ENCODE measurements at places on chromosomes 5 and 9. TPM values are rescaled to one million over a fixed set of nuclear protein-coding genes. Genes with fewer than 3 reads are reported as not detected.

Gene NELFB
- total RNA-seq, result 71.4 TPM

Gene GLIPR2
- 30.1 TPM for total RNA-seq

Gene SPATA31C1
- not detected for total RNA-seq

Gene EPB41L4B
- total RNA-seq, result 1.5 TPM

Gene PCDHAC1
- not detected for total RNA-seq

Gene NCS1
- total RNA-seq, result 23.5 TPM

Gene PCDHB2
- 0.11 TPM for total RNA-seq

Gene PCDHA5
- total RNA-seq, result not detected

Gene PDZD2
- total RNA-seq, result 0.05 TPM

Gene IQGAP2
- total RNA-seq, result 28.3 TPM

Gene CCDC192
- not detected for total RNA-seq

Gene ERCC6L2
- total RNA-seq, result 28.2 TPM

Gene NR2F1
- not detected for total RNA-seq

Gene MXD3
- total RNA-seq, result 12.8 TPM

- no peak for DNase-seq
Observed at GRCh38 chr5:74085782-74086181, 459.8 kb downstream of the ARHGEF28 start.

DNA sequence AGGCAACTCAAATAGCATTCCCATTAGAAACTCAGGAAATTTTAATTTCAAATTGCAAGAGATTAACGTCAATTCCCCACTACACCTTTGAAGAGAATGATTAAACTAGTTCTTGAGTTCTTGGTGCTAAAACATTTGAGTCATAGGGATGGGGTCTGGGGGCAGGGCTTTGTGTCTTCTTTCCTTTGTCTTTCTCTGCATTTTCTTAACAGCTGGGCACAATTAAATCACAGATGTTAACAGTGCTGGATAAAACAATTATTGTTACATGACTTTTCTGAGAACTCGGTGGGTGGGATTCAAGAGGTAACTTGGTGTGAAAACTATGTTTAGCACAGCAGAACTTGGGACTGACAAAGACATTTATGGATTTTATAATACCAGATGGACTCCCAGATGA lies 351.9 kb upstream of the TNC start:
- no peak for DNase-seq

DNA sequence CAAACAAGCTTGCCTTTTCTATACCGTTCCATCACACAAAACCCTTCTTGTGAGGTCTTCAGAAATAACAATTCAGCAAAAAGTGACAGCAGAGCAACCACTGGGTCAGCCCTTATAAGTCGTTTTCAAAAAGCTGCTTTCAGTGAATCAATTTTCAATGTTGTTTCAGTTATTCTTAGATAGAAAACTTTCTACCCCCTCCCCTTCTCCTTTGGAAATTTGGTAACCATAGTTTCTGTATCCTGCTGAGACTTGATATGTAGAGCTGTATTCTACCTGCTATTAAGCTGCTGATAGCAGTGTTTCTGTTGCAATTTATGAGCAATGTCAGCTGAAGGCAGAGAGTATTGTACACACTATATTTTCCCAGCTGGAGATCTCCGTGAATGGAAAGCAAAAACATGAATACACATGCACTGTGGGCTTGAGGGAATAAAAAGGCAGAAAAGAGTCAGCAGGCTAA lies 75.7 kb downstream of the ZNF608 start:
- no peak for DNase-seq

DNA sequence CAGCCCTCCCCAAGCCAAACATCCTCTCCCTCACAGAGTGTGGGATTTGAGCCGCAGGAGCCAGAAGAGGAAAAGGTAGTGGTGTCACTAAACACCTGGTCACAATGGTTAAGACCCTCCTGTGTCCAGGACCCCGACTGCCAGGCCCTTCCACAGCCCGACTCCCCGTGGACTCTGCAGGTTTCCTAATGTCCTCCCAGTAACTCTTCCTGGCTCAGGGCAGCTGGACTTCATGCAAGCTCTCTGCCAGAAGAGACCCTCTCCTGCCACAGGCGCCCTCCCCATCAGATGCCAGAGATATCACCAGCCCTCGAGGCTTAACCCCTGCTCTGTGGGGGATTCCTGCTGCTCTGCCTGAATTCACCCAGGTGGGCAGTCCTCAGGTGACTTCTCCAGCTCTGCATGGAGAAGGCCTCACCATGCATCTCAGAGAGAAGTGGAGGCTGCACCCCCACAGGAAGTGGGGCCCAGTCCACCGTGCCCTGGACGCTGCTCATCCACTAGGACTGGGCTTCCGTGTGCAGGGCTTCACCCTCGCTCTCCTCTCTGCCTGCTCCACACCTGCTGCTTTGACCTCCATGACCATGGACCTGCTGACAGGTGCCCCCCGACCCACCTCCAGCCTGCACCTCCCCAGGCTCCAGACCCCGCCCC lies 111.2 kb downstream of the ADAMTS2 start:
- no peak for DNase-seq

- no peak for DNase-seq
Observed at GRCh38 chr9:31084350-31084749, 1300.1 kb upstream of the ACO1 start.

DNA sequence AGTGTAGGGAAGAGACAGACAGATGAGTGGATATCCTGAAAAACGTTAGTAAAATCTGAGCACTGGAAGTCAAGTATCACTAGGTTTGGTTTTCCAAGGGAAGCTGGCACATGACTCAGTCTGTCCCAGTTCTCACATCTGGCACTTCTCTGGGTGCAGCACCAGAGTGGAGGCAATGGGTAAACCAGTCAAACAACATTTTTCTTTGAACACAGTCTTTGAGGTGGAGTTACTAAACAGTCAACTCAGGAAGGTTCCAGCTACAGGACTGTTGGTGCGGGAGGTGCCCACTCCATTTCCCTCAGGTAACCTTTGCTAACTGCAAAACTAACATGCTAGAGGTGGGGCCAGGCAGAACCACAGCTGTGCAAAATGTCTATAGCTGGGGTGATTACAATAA lies 301.4 kb upstream of the RFX3 start:
- DNase-seq, result no peak

DNA sequence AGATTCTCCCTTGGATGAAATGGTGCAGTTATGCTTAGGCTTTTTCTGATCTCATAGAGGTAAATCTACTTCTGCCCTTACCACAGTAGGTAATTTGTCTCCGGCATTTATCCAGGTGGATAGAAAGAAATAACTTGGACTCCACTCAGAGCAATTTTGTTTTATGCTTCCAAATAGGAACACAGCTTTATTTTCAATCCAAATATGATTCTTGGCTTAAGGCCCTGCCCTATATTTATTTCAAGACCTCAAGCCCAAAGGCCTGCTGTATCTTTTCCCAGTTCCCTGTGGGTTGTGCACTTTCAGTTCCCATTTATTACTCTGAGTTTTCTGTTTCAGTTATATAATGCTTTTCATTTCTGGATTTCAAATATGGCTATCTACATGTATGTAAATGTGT lies 274.2 kb upstream of the SMC2 start:
- no peak for DNase-seq

- DNase-seq, result no peak
Observed at GRCh38 chr5:110359221-110359620, 367.2 kb downstream of the TMEM232 start.

DNA sequence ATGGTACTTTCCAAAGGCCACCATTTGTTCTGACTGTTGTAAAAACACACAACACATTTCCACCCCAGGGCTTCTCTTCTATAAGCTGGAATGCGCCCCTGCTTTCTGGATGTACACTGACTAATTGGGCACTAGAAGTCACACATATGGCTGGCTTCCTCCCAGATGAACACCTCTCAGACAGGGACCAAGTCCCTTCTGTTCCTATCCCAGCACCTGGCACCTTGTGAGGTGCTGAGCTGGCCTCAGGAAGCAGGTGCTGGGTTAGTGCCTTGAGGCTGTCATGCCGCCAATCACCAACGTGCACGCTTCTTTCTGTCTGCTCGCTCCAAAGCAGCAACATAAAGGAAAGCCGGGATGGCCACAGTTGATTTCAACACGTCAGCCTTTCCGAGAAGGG lies 93.2 kb downstream of the FSTL4 start:
- no peak for DNase-seq

- DNase-seq, result no peak
Observed at GRCh38 chr5:147920420-147921030, 14.2 kb upstream of the C5orf46 start.

DNA sequence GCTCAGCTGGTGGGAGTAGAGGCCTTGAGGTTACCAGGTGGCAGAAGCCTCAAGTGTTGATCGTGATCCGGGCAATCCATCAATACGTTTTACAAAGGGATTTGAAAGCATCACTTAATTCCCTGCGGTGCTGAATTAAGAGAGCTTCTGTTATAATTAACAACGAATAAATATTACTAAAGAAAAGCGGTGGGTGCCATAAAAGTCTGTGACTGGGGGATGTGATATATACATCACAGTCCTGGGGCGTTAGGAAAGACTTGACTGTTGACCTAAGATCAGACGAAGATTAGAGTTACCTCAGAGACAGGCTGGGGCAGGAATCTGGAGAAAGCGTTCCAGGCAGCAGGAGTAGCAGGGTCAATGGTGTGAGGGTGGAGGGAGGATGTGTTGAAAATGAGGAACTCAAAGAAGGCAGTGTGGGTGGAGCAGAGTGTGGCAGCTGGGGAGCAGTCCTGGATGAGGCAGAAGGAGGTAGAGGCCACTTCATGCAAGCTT lies 6.7 kb upstream of the C5orf63 start:
- DNase-seq, result no peak

DNA sequence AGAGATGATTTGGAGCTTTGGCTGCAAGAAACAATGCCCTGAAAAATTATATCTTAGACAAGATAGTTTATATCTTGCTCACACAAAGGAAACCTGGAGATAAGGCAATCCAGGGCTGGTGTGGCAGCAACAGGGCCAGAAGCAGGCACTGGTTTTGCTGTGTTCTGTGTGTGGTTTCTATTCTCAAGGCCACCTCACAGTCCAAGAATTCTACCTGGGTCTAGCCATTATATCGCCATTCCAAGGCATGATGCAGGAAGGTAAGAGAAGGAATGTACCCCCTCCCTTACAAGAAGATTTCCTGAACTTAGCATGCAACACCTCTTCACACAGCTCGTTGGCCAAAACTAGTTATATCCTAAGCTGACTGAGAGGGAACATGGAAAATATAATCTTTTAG lies 74.5 kb upstream of the MEGF10 start:
- DNase-seq, result no peak

GRCh38 chr5:38115318-38115827 lies 143.0 kb upstream of the EGFLAM start:
- DNase-seq, result no peak

DNA sequence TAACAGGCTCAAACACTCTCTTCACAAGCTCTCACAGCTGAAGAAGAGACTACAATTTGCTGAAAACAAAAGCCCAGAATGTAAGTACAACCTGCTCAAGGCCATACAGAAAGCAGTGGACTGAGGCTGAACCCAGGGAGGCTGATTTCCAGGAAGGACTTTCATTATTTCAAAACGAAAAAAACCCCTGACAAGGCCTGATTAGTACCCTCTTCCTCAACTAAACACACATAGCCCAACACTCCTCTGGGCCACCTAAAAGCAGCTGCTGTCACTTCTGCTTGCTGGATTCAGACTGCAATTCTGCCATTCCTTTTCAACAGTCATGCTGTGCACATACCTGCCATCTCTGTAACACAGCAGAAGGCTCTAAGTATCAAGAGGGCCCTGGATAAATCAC lies 18.2 kb downstream of the NRG2 start:
- no peak for DNase-seq

- no peak for DNase-seq
Observed at GRCh38 chr9:32326146-32326545, 58.3 kb upstream of the ACO1 start.

GRCh38 chr5:158463938-158464337 lies 605.0 kb upstream of the CLINT1 start:
- DNase-seq, result no peak

GRCh38 chr9:128568470-128569078 lies 16.2 kb downstream of the SPTAN1 start:
- DNase-seq, result no peak

GRCh38 chr5:172799416-172799815 lies 28.4 kb upstream of the DUSP1 start:
- no peak for DNase-seq

- no peak for DNase-seq
Observed at GRCh38 chr5:163585206-163585605, 79.8 kb downstream of the MAT2B start.

DNA sequence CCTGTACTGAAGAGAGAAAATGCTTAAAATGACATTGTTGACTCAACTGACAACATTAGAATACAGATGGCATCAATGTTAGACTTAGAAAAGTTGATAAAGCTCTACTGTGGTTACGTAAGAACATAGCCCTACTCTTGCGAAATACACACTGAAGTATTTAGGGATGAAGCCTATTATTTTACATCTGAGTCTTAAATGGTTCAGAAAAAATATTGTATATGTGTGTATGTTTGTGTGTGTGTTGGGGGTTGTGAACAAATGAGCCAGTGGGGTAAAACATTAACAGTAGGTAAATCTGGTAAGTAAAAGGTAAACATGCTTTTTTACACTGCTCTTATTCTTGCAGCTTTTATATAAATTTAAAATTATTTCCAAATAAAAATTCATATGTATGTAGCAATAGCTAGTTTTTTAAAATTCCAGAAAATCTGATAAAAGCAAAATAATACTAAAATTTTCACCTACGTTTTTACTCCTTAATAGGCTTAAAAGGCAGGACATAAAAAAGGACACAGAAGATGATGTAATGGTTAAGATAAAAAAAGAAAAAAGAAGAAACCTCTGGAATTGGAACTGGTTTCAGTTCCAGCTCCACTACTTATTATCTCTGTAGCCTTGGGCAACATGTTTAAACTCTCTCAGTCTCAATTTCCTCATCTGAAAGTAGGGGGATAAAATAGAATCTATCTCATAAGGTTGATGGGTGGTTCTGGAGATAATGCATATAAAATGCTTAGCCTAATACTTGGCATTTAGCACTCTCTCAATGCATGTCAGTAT lies 44.3 kb downstream of the GARNL3 start:
- no peak for DNase-seq

- no peak for DNase-seq
Observed at GRCh38 chr9:98227883-98228282, 27.6 kb downstream of the TBC1D2 start.

- no peak for DNase-seq
Observed at GRCh38 chr5:14977058-14977685, 105.6 kb upstream of the ANKH start.

DNA sequence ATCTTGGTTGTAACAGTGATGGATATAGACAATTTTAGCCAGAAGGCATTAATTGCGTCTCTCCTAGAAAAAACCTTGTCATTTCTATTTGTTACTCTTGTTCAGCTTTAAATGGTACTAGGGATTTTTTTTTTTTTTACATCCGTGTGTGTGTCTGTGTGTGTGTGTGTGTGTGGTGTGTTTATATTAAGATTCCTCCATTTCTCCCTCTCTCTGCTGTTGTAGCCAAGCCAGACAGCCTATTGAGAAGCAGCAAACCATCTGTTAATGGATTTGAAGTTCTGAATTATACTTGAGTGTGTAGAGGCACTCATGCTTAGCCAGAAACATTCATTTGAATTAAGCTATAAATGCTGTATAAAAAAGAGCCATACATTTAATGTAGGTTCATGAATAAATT lies 72.3 kb downstream of the SLF1 start:
- DNase-seq, result no peak
